Kidney epithelial cell (primary cell): ENCODE measurements at places on chromosomes 13 and 19. TPM values are rescaled to one million over a fixed set of nuclear protein-coding genes. Genes with fewer than 3 reads are reported as not detected.
A peak's percentile ranks its signal among the peaks of the same experiment; 100 is the strongest.

DNA sequence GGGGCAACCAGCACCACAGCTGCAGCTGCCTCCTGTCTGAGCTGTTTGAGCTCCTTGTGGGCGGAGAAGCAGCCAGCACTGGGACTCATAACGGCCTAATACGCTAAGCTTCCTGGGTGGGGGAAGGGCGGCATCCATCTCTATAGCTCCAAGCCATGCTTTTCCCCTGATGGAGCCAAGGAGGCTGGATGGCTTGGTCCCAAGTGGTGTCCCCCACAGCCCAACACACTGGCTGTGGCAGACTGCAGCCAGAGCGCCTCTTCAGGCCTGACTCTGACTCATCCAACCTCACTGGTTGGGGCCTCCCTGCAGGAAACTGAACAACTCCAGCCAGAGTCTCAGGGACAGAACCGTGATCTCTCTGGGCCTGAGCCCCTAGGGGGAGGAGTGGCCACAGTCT is 537.3 kb downstream of the SUCLA2 start:
- DNase-seq: no peak

- DNase-seq: no peak
Observed at GRCh38 chr19:788686-788982, 8.6 kb upstream of the PTBP1 start.

GRCh38 chr13:111245576-111246384 is 74.7 kb upstream of the TEX29 start:
- no peak for DNase-seq

Gene CYP4F8
- not detected in 2 replicates for total RNA-seq

- DNase-seq: no peak
Observed at GRCh38 chr19:43290568-43291359, 21.4 kb upstream of the PSG9 start.

DNA sequence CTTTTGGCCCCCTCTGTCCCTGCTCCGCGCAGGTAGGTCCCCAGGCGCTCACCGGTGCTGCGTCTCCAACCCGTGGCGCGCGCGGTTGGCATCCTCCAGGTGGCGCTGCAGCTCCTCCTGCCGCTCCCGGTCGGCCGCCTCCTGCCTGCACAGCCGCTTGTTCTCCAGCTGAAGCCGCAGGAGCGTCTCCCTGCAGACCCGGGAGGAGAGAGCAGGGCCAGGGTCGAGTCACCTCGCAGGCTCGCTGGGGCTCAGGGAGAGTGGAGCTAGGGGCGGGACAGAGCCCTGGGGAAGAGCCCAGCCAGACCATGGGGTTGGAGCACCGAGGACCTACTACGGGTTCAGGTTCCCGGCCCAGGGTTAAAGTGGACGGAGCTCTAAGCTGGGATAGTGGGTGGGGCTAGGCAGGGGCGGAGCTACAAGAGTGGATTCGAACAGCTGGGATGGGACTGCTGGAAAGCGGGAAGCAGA is 9.3 kb downstream of the HOOK2 start:
- DNase-seq: no peak

Gene TTC9B
- not detected in 2 replicates for total RNA-seq

GRCh38 chr13:80726868-80727267 is 385.9 kb upstream of the SPRY2 start:
- no peak for DNase-seq

GRCh38 chr19:4054441-4055208 is 12.1 kb downstream of the ZBTB7A start:
- DNase-seq: no peak

DNA sequence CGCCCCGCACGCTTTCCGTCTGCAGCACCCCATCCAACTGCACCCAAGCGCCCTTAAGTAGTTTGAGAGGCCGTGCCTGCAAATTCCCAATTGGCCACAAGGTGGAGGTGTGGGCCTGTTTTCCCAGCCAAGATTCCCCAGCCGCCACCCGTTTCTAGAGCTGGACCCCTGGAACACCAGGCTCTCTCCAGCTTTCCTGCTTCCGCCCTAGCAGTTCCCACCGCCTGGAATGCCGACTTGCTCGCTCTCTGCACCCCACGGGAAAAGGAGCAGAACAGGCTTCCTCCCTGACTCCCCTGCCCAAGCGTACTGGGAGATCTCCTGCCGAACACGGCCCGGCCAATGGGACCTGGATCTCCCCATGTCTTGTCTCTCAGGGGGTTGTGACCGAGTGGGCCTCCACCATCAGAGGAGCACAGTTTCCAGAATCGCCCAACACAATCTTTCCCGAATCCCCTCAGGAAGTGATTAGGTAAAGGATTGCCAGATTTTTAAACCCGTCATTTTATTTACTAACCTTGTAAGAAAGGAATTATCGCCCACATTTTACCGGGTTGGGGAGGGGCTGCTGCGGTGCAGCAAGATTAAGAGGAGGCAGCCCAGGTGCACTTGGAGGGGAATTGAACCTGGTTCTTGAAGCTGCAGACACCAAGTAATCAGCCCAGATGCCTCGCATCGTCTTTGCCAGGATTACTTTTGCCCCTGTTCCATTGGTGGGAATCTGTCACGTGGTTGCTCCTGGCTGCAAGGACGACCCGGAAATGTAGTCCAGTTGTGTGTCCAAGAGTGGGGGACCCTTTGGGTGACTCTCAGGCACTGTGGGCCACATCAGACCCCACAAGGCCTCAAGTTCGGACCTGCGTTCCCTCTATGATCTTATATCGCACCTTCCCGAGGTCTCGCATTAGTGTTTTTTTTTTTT is 3.5 kb upstream of the NAPSA start:
- DNase-seq: no peak

GRCh38 chr19:11227195-11227886 is 12.1 kb upstream of the ANGPTL8 start:
- DNase-seq: no peak

DNA sequence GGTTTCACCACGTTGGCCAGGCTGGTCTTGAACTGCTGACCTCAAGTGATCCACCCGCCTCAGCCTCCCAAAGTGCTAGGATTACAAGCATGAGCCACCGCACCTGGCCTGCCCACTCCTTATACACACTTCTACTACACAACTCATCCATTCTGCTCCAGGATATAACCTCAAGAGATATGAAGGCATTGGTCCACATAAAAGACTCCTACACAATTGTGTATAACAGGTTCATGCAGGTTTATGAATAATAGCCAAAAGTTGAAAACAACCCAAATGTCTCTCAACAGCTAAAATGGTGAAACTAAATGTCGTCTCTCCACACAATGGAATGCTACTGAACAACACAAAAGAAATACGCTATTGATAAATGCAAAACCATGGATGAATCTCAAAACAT is 58.1 kb downstream of the INSR start:
- no peak for DNase-seq

DNA sequence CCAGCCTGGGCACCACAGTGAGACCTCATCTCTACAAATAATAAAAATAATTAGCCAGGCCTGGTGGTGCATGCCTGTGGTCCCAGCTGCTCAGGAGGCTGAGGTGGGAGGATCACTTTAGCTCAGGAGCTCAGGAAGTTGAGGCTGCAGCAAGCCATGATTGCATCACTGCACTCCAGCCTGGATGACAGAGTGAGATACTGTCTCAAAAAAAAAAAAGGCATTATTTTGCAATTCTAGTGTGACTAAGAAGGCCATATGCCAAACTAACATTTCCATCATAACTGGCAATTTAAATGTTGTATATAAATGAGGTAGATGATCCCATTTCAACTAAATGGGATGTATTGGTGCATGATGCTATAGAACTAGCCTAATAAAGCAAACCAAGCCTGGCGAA is 632.8 kb upstream of the KLF12 start:
- no peak for DNase-seq

DNA sequence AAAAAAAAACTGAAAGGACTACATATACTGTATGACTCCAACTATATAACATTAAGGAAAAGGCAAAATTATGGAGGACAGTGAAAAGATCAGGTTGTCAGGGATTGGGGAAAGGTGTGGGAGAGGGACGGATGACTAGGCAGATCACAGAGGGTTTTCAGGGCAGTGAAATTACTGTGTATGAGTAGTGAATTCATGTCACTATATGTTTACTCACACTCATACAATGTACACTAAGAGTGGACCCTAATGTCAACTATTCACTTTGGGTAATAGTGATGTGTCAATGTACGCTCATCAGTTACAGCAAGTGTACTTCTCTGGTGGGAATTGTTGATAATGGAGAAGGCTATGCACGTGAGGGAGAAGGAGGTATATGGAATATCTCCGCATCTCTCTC is 144.3 kb downstream of the ITGBL1 start:
- no peak for DNase-seq

GRCh38 chr13:114095486-114095885 is 36.9 kb downstream of the RASA3 start:
- no peak for DNase-seq

DNA sequence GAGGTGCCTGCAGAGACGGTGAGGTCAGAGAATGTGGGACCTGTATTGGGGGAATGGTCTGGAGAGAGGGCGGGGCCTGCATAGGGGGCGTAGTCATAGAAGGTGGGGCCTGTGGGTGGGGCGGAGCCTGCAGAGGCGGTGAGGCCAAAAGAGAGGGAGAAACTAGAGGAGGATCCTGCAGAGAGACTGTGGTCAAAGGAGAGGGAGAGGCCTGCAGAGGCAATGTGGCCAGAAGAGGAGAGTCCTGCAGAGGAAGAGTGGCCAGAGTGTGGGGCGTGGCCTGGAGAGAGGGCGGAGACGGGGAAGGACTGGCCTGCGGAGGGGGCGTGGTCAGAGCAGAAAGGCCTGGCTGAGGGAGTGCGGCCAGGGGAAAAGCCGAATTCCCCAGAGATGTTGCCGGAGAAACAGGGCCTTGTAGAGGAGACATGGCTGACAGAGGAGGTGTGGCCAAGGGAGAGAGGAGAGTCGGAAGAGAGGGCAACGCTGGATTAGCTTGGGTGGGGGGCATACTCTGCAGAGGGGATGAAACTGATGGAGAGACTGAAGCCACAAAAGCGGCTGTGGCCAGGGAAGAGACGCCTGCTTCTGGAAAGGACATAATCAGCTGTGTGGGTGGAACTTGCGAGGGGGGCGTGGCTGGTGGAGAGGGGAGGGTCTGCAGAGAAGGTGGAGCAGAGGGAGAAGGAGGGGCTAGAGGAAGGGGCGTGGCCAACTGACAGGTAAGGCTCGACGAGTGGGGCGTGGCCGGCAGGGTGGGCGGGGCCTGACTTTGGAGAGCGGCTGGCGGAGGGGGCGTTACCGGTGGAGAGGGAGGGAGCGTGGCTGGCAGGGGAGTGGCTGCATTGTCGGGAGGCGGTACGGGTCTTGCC is 2.5 kb downstream of the PRR36 start:
- DNase-seq: peak; percentile 52

DNA sequence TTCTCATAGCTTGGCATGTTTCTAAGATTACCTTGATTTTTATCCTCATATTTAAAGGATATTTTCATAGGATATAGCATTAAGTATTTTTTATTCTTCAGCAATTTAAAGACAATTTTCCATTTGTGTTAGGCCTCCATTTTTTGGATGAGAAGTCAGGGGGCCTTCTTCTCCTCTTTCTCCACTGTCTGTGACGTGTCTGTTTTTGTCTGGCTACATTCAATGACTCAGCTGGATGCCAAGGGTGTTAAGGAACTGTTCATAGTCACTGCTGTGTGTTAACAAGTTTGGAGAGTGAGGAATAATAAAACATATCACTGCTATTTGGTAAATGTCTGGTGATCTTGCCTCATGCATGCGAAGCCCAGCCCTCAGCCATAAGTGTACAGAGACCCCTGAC is 36.4 kb downstream of the ZNF582 start:
- no peak for DNase-seq

DNA sequence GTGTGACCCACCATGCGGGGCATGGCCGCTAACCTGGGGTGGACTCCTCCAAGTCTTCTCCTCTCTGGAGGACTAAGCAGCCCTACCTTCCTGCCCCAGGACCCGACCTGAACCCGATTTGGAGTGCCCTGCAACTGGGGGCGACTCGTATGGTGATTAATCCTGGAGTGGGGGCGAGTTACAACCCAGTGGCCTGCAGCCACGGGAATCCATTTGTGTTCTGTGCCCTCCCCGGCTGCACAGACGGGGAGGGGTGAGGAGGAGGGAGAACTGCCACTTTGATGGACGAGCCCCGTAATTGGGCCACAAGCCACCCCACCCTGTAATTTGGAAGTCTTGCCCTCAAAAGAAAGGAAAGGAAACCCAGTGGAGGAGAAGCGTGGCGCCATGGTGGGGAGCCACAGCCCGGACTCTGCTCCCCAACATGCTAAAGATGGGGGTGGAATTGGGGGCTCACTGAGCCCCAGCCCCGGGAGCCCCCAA is 18.0 kb downstream of the PRR36 start:
- no peak for DNase-seq

Gene NLRP11
- not detected in 2 replicates for total RNA-seq
